ENCODE measurements at places on chromosomes 13 and 19.

GRCh38 chr19:16342002-16342715 lies 17.5 kb downstream of the KLF2 start:
- DNase-seq = peak; percentile 59

DNA sequence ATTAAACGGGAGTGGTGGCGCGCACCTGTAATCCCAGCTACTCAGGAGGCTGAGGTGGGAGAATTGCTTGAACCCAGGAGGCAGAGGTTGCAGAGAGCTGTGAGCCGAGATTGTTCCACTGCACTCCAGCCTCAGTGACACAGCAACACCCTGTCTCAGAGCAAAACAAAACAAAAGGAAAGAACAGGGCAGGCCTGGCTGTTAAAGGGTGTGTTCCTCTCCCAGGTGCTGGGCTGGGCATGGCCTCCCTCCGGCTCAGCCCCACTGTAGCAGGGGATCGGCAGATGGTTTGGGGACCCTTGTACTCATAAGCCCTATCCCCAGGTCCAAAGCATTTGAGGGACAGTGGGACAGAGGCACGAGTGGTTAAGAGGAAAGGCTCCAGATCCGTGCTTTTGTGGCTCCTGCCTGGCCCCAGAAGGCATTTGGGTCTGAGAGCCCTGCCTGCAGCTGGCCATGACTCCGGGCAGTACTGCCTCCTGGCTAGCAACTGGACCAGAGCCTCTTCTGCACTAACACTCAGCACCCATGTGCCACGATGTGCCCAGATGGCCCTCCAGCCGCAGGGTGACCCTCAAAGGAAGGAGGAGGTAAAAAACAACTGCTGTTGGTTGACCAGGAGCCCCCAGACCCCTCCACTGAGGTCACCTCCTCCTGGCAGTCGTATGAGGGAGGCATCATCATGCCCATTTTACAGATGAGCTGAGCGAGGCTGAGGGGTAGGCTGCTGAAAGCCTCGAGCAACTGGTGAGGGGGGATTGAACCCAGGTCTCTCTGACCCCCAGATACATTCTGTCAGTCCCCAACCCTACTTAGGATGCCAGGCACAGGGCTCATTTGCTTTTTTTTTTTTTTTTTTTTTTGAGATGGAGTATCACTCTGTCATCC lies 10.0 kb downstream of the RFX1 start:
- no peak for DNase-seq

GRCh38 chr19:57334191-57334590 lies 13.9 kb downstream of the ZNF543 start:
- DNase-seq = no peak

DNA sequence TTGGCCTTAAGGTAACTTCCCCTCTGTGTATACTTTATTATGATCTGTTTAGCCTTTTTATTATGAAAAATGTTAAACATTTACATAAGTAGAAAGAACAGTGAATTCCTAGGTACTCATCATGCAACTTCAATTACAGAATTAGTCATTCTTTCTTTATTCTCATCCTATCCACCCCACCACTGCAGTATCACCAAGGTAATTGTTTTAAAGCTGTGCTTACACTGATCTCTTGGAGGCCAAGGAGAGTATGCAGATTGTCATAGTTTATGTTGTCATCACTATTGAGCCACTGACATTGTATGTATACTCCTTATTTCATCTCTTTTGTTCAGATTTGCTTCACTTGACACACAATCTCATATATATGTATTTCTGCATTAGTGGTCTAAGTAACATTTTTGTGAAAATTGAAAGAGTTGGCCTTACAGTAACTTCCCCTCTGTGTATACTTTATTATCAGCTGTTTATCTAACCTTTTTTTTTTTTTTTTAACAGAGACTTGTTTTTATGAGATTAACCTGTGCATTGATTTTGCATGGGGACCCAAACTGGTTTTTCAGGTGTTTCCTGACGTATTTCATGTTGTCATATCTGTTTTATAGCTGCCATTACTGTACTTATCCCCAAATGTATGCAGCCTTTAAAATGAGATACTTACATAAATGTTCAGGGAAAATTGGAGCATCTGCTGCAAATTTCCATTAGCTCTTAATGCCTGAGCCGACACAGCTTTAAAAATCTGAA lies 4.5 kb downstream of the ZNF507 start:
- no peak for DNase-seq

GRCh38 chr19:51800473-51801244 lies 5.7 kb downstream of the FPR3 start:
- DNase-seq = no peak

GRCh38 chr13:42991898-42992763 lies at the start of gene EPSTI1:
EPSTI1 (minus strand) TSS chr13:42992241; CDS start chr13:42992165, 76 bp downstream.
- DNase-seq = no peak

- DNase-seq = no peak
Measured at GRCh38 chr19:33564836-33565338, 43.3 kb upstream of the PEPD start.

GRCh38 chr13:50387051-50387581 lies 371.9 kb downstream of the KCNRG start:
- no peak for DNase-seq

GRCh38 chr13:111844222-111844671 lies 222.7 kb upstream of the SOX1 start:
- no peak for DNase-seq

DNA sequence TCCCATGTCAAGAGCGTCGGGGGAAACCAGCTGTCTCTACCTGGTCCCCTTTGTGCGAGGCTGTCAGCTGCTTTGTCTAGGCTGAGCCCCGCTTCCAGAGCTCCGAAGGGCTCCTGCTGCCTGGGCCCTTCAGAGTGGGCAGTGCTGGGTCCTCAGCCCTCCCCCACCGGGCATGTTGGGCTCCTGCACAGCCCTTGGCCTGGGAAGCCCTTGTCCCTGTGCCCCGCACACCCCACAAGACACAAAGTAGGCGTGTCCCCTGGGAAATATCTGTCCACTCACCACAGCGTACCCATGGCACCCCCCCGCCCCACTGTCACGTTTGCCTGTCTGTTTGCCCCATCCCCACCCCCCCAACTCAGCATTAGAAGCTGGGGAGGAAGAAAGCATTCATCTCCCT lies 39.6 kb upstream of the RANBP3 start:
- no peak for DNase-seq

DNA sequence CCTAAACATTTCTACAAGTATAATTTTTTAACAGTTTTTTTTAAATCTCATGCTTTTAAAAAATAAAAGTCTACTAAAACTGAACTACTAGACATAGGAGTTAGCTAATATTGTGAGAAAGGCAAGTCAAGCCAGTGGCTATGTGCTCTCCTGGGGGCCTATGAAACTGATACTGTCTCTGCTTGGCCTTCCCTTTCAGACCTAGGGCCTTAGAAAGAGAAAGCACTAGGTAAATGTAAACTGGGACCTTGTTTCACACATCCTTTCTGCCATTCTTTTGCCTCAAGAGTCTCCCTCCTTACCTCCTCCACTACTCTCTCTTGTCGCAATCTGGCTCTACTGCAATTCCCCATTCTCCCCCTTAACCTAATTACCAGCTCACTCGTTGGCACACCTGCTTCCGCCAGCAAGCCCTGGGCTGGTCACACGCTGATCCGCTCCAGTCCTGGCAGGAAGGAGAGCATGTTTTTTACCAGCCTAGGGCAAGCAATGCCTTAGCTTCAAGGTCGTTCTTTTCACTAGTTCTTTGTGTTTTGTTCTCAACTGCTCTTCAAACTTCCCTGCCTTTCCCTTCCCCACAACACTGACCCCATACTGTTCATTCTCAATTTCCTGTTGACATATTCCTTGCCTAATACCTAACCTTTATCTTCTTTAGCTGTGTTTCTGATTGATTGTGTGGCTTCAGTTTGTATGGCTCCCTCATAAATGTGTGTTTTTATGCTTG lies 23.1 kb downstream of the TBC1D4 start:
- no peak for DNase-seq

GRCh38 chr13:84446972-84447639 lies 564.8 kb upstream of the SLITRK1 start:
- no peak for DNase-seq

DNA sequence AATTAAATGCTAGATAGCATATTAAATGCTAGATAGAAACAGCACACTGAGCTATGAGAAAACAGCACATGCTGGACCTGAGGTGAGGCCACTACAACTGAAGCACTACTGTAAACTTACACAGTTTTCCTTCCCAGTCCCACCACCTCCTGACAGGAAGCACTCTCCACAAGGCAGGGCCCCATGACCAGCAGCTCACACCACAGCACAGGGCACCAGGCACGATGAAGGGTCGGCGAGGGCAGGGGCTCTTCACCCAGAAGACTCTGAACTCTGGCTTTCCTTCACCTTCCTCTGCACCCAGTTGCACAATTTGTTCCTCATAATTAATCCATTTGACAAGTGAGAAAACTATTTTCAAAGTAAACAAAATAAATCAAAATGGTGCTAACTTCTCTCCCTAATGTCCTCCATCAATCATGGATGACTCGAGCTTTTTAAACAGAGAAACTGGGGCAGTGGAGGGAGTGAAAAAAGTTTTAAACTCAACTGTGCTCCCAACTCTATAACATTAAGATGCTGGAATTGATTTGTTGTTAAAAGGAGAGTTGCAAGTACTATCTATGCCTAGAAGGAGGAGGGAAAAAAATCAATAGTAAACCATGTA lies 568.7 kb downstream of the UQCRFS1 start:
- DNase-seq = no peak

DNA sequence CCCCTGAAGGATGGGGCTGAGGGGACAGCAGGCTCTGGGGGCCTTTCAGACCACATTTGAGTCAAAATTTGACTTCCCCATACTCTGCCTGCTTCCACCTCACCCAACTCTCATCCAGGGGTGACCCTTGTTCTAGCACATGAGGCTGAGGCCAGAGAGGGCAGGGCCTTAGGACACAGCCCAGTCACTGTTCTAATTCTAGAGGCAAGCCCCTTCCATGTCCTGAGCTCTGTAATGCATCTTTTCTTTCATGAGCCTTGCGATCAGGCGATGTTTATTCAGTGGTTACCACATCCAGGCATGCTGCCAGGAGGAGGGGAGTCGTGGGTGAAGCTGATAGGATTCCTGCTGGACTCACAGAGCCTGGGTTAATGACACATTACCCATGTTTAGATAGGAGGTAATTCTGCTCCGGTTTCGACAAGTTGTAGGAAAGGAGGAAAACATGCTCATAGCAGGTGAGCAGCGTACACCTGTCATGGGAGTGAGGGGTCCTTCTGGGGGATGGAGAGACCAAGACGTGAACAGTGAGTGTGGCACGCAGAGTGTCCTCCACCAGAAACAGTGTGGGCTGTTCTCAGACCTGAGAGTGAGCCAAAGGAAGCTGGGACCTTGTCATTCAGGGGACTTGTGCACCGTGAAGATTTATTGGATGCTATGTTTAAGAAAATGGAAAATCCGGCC lies 9.3 kb downstream of the RPS9 start:
- peak; percentile 94 for DNase-seq

DNA sequence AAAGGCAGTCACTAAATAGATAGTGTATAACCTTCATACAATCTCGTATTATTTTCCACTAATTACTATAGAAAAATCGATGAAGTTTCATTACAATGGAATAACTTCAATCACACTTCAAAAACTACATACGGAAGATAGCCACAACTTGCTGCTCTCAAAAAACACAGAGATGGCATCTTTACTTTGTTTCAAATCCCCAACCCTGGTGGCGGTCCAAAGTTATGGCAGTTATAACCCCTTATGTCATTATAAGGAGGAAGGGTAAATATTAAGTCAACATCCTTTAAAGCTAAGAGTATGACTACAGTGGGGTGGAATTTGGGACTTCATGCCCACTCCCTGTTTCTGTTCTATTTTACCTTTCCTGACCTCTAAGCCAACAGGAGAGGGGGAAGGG lies 146.5 kb downstream of the LACC1 start:
- DNase-seq = no peak

GRCh38 chr13:30332456-30333143 lies 25.2 kb upstream of the KATNAL1 start:
- DNase-seq = no peak
